ENCODE measurements at places on chromosomes 6 and 20. TPM values are rescaled to one million over a fixed set of nuclear protein-coding genes. Genes with fewer than 3 reads are reported as not detected.

DNA sequence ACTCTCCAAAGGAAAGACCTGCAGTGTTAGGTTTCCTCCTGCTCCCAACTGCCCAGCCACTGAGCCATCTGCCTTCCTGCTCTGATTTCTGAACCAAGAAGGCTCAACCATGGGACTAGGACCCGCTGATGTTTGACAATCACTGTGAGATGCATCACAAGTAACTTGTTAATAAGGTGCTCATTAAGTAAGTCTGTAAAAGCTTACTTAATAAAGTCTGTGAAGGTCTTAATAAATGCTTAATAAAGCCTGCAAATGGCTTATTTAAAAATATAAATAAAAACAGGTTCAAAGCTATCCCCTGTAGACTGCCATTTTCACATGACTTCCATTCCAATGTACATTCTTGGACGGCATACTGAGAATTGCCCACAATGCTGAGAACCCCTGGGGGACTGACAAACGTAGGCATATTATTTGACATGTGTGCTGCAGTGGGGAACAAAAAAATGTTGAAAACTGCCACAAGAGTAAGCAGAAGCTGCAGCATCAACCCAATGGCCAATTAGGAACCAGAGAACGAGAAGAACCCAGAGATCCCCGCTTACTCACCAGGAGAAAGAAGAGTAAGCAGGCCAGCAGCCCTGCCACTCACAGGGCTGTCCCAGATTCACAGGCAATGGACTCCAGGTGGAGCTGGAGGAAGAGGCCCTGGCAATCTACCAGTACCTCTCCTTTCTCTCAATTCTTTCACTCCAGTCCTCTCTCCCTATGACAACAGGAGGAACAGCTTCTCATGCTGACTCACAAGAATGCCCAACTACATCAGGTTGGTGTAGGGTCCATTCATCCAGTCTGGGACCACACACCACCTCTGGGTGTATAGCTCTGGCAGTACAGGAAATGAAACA is 19.5 kb downstream of the KIF13A start:
- DNase-seq, result peak; percentile 31

DNA sequence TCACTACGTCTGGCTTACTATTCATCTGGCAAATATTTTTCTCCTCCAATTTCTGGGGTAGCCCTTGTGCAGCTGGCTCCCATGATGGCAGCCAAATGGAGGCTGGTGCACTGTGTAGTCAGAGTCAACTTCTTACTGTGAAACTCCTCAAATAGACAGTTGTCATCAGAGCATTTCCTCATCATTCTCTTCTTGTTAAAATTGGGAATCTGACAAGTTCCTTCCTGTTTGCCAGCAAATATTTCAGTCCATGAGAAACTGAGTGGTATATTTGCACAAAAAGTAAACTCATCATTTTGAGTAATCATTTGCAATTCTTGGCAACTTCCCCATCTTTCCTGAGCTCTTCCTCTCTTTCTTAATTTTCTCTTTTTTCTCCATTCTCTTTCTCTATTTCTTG is 394.9 kb upstream of the RGS17 start:
- no peak for DNase-seq

- no peak for DNase-seq
Measured at GRCh38 chr6:112665114-112665513, 318.0 kb downstream of the RFPL4B start.

DNA sequence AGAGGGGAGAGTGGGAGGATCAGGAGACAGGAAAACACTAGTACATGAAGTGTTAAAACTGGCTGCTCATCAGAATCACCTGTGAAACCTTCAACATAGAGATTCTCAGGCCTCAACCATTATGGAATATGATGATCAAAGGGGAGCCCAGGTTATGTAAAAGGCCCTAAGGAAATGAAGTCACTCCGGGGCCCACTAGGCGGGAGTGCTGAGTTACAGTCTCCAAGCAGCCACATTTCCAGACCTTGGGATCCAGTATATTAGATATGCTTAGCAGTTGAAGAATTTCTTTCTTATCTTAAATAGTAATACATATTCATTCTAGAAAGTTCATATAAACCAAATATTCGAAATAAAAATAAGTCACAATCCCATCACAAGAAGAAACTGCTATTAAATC is 476.3 kb downstream of the PRKN start:
- DNase-seq, result peak; percentile 32

DNA sequence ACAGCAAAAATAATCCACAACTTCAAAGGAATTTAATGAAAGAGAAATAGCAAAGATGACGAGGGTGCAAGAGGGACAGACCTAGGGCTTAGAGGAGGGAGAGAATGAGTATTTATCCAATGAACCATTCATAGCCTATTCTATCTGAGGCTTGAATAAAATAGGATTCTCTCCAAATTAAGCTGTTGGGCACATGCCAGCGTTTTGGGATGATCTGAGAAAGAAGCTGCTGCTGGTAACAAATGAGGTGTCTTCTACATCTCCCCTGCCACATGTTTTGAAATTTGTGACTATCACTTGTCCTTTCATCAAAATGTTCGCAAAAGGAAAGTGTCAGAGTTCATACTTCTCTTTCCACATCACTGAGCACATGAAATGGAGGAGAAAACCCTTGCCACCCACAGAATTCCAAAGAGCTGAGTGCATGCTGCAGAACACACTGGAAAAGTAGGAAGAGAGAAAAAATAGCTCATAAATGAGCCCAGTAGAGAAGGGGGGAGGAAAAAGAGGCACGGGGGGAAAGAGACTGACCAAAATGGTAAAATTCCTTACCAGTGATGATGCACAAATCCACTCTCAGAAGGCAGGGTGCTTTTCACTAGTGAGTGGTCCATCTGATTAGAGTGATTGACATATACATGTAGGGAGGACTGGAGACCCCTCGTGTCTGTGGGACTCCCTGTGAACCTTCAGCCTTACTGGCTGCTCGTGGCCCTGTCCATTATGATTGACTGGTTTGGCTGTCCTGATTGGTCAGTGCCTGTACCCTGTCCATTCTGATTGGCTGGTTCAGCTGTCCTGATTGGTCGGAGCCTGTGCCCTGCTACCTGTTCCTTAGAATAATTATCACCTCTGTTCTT is 180.5 kb downstream of the OGFRL1 start:
- no peak for DNase-seq

- no peak for DNase-seq
Measured at GRCh38 chr6:138405816-138406413, 1.9 kb downstream of the HEBP2 start.

DNA sequence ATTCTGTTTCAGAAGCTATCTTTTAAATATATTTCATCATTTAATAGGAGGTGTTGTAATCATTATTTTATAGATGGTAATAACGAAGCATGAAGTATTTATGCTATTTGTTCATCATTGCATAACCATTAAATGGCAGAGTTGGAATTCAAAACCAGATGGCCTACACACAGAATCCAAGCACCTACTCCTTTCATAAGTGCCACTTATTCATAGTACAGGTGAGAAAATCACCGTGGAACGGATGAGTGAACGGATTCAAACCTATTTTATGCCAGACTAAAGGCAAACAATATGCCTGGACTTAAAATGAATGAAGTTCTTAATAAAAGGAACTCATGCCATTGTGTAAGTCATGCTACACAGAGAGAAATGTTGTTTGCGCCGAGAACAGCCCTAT is 397.9 kb upstream of the ADGRB3 start:
- no peak for DNase-seq

GRCh38 chr20:2873747-2874041 is 413 bp downstream of the PTPRA start:
- peak; percentile 88 for DNase-seq

DNA sequence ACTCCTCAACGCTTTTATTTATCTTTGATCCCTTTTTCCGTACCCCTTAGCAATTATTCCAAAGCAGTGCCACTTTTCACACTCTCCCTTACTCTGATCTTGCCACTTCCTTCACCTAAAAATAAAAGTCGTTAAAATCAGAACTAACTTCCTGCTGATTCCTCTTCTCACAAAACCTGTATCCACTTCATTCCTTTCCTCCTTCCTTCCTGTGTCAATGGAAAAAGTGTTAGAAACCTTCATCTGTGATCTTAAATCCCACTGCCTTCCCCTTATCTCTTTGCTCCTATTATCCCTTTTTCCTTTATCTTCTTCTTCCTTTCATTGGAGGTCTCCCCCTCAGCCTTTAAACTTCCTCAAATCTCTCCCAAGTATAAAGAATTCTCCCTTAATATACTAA is 49.2 kb downstream of the GOPC start:
- DNase-seq, result no peak

BMP6 gene
- total RNA-seq, result 0.37 TPM

DSP gene
- total RNA-seq, result 33.9 TPM
